AG09319 (cell line): ENCODE measurements at places on chromosomes 6 and 20.

DNA sequence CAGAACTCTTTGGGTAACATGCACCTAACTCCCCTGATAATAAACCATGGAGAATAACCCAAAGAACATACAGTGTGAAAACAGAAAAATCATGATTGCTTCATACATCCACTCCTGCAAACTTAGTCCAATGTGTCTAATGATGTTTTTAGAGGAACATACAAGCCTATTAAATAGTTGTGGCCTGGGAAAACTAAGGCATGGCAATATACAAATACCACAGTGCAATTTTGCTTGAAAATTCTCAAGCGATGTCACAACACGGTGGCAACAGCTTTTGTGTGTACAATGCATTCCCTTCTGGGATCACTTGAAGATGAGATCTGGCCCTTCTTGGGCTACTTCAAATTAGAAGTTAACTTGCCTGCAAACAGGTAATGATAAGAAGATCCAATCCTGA, 16.7 kb downstream of the MAP3K5 start:
- no peak for DNase-seq

GRCh38 chr6:149334682-149335160, 17.2 kb downstream of the TAB2 start:
- DNase-seq = peak; percentile 23

DNA sequence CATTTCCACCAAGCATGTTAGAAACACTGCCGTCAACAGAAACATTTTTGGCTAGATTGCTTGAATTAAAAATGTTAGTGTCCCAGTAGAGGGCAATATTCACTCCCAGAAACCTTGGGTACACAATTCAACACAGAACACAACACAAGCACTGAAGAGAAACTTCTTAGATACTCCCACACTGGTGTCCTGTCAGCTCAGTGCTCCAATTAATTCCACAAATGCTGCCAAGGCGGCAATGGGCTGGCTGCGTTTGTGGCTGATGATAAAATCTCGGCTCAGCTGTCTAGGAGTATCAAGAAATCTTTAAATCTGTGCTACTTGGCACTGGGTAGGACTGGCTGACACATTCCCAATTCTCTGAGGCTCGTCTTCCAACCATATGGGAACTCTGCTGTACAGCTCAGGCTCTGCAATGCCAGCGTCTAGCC, 39.3 kb downstream of the BEND3 start:
- DNase-seq = no peak

DNA sequence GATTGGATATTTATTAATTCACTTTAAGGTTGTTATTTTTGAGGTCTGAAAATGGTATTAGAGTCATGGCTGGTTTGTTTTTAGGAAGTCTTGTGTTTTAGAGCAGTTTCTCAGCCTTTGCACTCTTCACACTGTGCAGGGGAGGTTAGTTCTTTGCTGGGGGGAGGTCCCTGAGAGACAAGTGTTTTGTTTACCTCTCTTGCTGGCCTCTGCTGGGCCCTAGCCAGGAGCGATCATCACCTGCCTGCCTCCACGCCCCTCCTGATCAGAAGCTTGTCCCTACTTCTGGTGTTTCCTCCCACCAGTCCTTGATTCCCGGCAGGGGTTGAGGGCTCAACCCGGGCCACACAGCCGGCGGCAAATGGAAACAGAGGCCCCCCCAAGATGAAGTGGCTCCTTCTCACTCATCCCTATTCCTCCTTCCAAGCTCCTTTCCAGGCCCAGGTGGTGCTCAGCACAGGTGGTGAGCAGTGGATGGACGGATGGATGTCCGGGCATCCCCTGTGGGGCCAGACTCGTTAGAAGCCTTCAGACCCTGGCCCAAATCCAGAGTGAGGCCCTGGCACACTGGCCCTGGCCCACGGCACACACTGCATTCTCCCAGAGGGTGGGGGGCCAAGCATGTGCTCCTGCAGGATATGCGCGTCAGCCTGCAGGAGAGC, 51.3 kb downstream of the GRM4 start:
- no peak for DNase-seq

GRCh38 chr20:39338469-39339376, 376.6 kb downstream of the DHX35 start:
- DNase-seq = no peak

- no peak for DNase-seq
Measured at GRCh38 chr20:34642009-34642408, 34.9 kb downstream of the PIGU start.

DNA sequence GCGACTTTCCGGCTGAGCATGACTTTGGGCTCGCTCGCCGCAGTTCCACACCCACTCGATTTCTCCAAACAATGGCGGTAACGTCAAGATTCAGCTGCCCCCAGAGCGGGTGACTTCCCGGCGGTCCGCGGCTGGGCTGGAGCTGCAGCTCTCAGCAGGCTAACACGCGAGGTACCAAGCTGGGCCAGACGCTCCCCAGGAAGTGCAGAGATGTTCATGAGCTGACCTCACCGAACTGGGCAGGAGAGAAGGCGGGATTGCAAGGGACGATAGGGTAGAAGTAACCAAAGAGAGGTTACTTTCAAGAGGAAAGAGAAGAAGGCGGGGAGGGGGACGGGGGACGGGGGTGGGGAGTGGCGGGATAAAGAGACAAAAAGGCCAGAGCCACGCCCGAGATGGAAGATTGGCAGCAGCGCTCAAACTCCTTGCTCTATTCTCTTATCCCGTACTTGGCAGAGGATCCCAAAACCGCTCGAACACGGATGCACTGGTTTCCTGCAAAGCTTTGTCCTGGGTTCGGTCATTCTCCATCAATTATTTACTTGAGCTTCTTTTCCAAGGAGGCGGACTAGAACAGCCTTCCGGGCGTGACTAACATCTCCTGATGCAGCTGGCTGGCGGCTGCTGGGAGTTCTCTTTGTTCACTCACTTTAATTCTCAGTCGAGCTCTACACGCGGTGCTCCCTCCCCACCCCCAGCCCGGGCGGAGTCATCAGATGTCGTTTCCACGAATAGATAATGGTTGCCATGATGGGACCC, at the start of gene MTCL3:
MTCL3 (minus strand) TSS at position 626 of the 759 bp plus-strand sequence.
- DNase-seq = no peak

GRCh38 chr6:96138406-96138805, 122.6 kb downstream of the FUT9 start:
- no peak for DNase-seq

DNA sequence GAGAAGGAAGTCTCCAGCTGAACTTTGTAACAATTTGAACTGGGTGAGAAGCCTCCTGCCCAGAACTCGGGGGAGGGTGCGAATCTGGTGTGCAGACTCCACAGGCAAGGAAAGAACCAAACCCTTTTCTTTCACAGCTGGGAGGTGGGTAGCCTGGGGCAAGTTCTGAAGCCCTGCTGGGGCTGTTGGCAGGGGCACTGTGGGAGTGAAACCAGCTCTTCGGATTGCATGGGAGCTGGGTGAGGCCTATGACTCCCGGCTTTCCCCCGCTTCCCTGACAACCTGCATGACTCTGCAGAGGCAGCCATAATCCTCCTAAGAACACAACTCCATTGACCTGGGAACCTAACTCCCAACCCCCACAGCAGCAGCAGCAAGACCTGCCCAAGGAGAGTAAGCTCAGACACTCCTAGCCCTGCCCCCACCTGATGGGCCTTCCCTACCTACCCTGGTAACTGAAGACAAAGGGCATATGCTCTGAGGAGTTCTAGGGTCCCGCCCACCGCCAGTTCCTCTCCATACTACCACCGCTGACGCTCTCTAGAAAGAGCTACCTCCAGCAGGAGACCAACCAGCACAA, 37.5 kb downstream of the SOD2 start:
- DNase-seq = no peak

- DNase-seq = no peak
Measured at GRCh38 chr6:16450821-16451220, 212.4 kb downstream of the GMPR start.

GRCh38 chr6:7541175-7542064, at the start of gene DSP:
TSS of gene DSP (plus strand) at chr6:7541671. CDS start at chr6:7541916, 245 bp downstream.
- no peak for DNase-seq

DNA sequence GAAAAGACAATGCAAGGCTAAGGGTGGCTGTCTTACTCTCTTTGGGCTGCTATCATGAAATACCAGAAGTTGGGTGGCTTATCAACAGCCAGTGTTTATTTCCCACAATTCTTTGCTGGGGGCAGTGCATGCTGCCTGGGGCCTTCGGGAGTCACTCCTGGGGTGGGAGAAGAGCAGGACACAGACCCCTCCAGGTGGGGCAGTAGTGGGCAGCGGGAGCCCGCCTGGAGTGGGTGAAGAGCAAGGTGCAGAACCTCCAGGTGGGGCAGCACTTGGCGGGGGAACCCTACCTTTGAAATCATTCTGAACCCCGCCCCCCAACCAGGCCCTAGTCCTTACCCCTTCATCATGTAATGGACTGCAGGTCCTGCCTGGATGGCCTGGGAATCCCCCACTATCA, 69.6 kb upstream of the THBS2 start:
- no peak for DNase-seq

DNA sequence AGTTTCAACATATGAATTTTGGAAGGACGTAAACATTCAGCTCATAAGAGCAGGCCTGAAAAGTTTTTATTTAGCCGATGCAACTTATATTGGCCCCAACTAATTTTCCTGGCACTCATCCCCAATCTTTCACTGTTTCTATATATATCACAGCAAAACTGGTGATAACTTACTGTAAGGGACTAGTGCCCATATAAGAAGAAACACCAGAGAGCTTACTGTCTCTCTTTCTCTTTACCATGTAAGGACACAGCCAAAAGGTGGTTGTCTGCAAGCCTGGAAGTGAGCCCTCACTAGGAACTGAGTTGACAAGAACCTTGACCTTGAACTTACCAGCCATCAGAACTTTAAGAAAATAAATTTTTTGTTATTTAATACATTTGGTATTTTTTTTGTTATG, 807.4 kb upstream of the CITED2 start:
- DNase-seq = no peak

- no peak for DNase-seq
Measured at GRCh38 chr6:43842231-43842794, 72.3 kb downstream of the VEGFA start.

- no peak for DNase-seq
Measured at GRCh38 chr6:50451826-50452400, 261.4 kb upstream of the TFAP2D start.

DNA sequence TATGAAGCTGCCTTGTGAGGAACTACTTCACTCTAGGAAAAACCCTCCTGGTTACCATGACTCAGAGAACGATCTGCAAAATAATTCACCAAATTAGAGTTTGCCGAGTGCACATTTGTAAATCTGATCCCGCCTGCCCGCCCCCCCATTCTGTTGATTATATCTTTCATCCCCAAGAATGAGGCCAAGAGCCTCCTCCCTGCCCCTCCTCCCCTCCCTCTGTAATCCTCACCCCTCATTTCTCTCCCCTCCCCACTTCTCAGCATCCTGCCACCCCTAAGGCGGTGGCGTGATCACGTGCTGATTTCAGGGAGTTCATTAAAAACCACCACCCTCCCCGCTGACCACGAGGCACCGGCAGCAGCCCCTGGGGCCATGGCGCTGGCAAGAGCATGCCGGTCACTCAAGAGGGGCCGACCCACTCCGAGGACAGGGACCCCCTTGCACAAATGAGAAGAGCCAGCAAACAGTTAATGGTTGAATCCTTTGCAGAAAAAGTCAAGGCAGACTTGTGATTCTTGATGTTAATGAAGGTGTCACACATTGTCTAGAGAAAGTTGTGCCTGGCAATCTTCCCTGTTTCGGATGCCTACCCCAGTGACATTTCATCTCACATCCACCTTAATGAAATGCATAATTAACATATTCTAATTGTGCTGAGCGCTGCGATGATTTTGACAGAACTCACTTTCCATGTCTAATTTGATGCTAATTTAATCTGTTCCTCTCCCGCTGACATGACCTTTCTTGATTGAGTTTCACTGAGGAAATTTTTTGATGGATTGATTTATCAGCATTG, 247.9 kb downstream of the ZNF217 start:
- no peak for DNase-seq

- no peak for DNase-seq
Measured at GRCh38 chr20:38730989-38731737, 6.9 kb downstream of the SLC32A1 start.

GRCh38 chr20:21640556-21640955, 64.9 kb upstream of the PAX1 start:
- DNase-seq = no peak

DNA sequence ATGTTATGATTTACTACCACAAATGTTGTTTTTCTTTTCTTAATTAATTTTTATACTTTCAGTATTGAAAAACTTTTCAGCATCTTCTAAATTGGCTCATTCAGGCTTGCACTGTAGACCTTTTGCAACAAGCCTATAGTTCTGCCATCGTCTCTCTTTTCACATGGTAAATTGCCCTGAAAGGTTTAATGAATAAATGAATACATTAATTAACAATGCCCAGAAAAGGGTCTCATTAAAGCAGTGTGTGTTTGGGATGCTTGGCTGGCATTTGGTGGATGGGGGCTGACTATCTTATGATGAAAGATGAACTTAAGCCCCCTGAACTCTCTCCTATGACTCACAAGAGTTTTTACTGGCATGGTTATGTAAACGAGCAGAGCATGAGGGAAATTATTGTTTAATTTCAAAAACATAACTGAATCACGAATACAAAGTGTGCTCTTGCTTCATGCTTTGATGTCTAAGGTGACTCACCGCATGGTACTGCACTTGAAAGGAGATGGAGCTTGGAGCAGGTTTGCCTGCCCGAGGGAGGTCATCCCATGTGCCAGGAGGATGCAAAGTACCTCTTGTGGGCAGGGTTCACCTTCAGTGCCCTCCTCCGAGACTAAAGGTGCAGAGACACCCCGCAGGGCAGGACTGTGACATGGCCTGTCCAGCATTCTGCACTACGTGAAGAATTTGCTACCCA, 13.8 kb upstream of the PCK1 start:
- no peak for DNase-seq

GRCh38 chr6:132818404-132819359, 4.3 kb downstream of the RPS12 start:
- DNase-seq = no peak

DNA sequence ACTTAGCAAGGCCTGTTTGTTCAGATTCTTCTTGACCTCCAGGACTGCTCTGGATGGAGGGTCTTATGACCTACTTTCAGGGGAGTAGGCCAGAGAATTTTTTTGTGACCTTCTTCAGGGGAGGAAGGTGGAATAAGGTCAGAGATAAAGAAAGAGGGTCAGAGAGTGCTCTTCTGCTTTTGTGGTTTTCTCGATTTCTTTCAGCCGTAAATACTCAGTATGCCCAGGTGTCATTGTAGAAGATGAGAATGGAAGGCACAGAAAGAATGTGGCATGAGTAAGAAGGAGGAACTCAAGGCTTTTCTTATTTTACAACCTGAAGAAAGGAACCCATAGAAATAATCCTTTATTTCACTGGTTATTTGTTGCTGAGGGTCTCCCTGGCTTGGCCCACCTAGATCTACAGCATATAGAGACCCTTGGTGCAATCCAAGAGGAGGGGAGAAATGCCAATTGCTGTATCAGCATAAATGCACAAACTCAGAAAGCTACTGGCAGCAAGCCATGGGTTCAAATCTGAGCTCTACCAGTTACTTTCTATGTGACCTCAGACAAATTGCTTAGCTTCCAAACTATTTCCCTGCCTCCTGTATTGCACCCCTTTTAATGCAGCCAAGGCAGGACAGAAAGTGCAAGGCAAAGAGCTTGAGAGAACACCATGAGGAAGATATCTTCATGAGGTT, 68.0 kb downstream of the OLIG3 start:
- no peak for DNase-seq
